ENCODE measurements at places on chromosomes 6 and 20. TPM values are rescaled to one million over a fixed set of nuclear protein-coding genes. Genes with fewer than 3 reads are reported as not detected.

DNA sequence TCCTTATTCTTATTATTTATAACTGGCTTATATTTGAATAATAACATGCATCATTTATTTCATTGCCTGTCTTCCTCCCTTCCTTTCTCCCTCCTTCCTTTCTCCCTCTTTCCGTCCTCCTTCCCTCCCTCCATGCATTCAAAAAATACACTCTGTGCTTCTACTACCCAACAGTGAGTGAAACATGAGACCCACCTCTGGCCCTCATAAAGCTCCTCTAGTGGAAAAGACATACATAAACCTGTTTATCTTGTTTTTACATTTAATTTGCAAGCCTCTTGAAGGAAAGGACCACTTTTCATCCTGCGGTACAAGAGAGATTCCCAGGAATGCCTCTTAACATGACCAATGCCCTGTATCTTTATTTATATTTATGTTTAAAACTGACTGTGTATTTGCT, 21.8 kb upstream of the ISM1 start:
- DNase-seq: no peak

GRCh38 chr20:23083553-23084220, 2.4 kb downstream of the CD93 start:
- DNase-seq: no peak

GRCh38 chr6:63856271-63856670, 220.7 kb downstream of the PHF3 start:
- DNase-seq: no peak

GRCh38 chr20:1273366-1273765, 7.3 kb downstream of the SNPH start:
- no peak for DNase-seq

DNA sequence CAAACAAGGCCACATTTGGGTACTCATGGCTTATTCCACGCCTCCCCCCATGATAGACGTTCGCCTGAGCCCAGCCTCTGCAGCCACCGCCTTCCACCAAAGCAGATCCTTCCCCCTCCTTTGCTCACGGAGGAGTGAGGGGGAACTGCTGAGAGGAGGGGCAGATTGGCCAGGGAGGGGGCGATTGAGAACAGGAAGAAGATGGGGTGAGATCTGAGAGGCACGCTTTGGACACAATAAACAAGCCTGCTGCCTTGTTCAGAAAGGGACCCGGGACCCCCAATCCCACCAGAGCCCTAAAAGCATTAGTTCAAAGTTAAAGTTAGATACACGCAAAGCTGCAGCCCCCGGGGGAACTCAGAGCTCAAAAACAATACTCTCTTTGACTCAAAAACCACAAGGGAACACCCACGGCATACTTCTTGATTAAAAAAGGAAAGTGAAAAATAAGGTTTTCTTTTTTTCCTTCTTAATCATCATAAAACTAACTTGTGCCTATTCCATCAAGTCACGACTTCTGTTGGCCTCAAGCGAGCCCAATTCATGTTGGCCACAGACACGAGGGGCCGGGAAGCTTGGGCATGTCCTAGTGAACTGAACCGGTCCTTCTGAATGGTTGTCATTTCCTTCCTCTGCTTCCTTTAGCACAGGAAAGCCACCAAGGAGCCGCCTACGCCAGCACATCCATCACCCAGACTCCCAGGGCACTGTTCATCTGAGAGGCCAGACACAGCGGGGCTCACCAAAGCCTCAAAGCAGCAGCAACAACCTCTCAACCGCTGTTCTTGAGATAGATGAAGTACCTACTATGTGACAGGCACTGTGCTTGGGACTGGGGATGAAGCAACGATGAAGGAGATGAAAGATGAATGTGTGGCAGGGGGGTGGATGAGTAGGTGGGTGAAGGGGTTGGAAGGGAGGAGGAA, 44.7 kb downstream of the NFATC2 start:
- no peak for DNase-seq

DNA sequence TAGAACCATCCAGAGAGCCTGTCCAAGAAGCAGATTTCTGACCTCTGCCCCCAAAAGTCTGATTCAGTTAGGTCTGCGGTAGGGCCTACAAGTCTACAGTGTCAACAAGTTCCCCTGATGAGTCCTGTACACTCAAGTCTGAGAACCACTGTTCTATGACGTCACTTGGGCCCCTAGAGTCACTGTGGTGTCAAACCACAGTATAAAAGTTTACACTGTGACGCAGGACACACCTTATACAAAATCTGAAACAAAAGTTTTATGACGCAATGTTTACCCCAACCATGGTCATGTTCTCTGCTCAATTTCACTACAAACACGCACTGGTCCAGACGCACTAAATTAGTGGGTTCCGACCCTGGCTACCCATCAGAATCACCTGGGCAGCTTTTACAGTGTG, 17.9 kb downstream of the SLA2 start:
- DNase-seq: no peak

- DNase-seq: no peak
These were observed 410.3 kb upstream of the SLC35B3 start for GRCh38 chr6:8845690-8846089.

PNLDC1 gene
- total RNA-seq: not detected

TPBG gene
- 6.6 TPM for total RNA-seq

C4A gene
- 2,285 TPM for total RNA-seq
